NCI-H1417 (cell line): ENCODE measurements at places on chromosomes 2 and 18.

DNA sequence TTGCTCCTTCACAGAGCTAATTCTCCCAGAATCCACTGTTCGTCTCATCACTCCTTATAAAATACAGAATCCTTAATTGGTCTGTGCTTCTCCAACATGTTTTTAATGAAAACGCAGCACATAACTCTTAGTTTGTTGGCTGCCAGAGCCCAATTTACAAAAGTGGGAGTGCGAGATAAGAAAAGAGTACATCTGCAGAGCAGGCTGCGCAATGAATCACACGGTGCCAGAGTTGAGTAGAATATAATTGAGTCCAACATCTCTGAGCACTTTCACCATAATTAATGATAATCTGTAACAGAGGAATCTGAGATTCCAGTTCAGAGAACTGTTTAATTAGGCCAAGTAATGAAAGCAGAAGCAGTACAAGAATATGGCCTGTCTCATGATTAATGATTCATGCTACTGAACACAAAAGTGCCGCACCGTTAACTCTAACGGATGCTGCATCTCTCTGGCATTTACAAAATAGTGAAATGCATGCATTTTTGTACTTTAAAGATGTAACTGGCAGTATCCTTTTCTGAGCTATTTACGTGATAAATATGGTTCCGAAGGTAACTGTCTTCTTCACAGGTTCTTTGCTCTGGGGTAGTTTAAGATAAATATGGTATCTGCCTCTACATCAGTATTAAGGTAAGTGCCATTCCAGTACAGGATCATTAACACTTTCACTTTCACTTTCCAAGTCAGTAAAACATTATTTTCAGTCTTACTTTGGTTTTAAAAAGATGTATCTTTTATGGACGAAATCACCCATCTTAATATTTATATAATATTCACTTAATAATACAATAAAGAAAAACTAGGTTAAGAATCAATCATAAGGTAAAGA, 785.6 kb downstream of the NR4A2 start:
- DNase-seq, result no peak

GRCh38 chr2:134657650-134658250, 61.0 kb downstream of the TMEM163 start:
- DNase-seq, result no peak

GRCh38 chr2:65877331-65878010, 445.1 kb upstream of the SPRED2 start:
- DNase-seq, result no peak

DNA sequence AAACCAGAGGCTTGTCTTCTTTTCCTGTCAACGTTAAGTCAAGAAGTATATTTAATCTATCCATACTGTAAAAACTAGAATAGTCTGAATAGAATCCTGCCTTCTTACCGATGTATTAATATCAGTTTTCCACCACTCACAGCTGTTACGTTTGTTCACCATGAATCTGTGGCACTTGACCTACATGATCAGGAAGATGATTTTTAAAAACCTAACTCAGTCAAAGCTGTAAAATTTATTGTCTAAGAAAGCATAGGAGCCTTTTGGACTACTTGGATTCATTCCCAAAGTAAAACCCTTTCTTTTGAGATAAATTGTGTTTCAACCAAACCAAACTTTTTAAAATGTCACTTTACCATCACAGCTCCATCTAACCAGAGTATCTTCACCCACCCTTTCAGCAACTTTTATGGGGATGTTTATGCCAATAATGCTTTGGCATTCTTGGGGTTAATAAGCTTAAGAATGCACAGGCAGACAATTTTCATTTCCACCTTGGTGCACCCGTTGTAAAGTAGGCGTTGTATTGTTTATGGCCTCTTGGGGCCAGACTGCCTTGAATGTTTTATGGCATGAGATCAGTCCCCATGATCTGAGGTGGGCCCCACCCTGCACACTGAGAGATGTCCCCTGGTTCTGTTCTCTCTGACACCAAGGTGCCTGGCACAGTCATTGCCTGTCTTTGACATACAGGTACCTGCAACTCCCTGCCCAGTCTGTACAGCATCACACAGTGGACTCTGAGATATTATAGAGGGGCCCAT, 176.2 kb upstream of the EPAS1 start:
- no peak for DNase-seq

DNA sequence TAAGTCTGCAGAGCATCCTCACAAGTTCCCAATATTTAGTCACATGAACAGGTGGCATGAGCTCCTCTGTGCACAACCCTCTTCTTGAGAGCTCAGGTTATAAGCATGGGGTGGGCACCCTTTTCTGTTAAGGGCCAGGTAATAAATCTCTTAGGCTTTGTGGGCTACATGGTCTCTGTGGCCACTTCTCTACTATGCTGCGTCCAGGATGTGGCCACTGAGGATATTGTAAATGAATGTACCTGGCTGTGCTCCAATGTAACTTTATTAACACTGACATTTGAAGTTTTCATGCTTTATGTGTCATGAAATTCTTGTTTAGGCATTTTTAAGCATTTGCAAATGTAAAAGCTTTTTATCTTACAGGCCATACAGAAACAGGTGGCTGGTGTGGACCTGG, 116.8 kb upstream of the ST6GAL2 start:
- no peak for DNase-seq

- DNase-seq, result no peak
Observed at GRCh38 chr2:120884472-120885290, 149.0 kb downstream of the GLI2 start.

DNA sequence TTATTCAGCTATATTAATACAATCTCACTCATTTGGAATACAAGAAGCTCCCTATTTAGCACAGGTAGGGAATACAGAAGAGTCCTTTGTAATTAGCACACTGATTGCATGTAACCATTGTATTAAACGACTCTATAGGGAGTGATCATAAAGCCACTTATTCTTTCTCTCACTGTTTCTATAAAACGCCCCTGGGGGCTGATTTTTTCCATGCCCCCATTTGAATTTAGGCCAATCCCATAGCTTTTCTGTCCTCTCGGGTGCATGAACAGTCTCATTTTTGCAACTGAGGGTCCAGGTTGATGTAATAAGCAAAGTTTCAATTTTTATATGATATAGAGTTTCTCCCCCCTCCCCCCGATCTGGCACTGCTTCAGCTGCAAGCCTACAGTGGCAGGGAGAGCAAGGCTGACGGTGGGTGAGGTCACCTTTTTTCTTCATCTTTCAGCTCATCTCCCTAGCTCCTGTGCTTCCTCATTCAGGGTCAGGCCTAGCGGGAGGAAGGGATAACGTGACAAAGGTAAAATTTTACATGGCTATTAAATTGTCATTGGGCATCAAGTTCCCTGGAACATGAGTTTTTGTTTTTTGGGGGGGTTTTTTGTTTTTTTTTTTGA, 45.7 kb downstream of the GAD1 start:
- no peak for DNase-seq

- no peak for DNase-seq
Observed at GRCh38 chr2:223760838-223761502, 76.4 kb downstream of the AP1S3 start.

DNA sequence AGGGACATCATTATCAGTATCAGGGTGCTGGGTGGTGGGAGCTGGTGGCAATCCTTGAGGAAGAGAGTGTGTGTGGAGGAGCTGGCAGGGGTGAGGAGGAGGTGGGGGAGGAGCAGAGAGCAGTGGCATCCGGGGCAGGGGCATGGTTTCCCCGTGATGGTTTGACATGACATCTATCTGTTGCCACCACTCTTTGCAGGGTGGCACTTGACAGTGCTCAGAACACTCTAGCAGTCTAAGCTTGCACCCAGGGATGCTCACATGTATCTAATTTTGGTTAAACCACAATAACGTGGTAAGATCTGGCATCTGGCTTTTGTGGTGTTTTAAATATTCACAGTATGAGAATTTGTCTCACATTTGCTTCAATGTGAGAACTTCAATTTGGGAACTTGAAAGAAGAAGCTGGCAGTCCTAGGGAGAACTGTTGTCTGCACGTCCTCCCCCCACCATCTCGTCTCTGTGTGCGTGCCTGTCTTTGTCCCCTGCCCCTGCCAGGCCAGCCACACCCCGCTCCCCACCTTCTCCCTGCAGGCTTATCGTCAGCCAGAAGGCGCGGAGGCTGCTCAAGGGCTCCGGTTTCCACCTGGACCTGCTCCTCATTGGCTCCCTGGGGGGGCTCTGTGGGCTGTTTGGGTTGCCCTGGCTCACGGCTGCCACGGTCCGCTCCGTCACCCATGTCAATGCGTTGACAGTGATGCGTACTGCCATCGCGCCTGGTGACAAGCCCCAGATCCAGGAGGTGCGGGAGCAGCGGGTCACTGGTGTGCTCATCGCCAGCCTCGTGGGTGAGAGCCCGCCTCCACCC, 11.7 kb downstream of the SLC4A3 start:
- no peak for DNase-seq

- DNase-seq, result no peak
Observed at GRCh38 chr2:64768491-64769005, 114.8 kb upstream of the SERTAD2 start.
